ENCODE measurements at places on chromosomes 11 and 22.

DNA sequence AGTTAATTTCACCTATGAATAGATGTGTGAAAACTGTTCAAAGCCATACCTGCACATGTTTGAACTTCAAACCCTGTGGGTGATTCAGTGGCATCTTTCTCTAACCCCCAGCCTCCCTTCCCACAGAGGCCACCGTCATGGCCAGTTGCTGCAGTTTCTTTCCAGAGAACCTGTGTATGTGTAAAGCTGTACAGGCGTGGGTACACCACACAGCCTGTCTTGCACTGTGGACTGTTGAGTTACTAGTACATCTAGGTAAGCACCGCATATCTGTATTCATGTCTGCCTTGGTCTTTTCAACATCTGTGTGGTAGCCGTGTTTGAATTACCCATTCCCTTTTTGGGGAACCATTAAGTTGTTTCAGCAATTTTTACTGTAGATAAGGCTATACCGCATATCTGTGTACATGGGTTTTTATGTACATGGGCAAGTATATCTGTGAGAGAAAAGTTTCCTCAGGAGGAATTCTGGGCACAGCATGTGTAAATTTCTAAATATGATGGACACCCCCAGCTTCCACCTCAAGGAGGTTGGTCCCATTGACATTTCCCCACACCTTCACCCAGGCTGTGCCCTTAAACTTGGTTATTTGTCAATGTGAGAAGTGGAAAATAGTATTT lies 13.9 kb downstream of the NEAT1 start:
- DNase-seq: peak; percentile 21

GRCh38 chr11:119831011-119831410 lies 102.0 kb upstream of the NECTIN1 start:
- DNase-seq: no peak

GRCh38 chr11:116733043-116733755 lies 39.6 kb downstream of the BUD13 start:
- DNase-seq: no peak

- DNase-seq: no peak
Observed at GRCh38 chr11:27933992-27934829, 173.7 kb downstream of the KIF18A start.

DNA sequence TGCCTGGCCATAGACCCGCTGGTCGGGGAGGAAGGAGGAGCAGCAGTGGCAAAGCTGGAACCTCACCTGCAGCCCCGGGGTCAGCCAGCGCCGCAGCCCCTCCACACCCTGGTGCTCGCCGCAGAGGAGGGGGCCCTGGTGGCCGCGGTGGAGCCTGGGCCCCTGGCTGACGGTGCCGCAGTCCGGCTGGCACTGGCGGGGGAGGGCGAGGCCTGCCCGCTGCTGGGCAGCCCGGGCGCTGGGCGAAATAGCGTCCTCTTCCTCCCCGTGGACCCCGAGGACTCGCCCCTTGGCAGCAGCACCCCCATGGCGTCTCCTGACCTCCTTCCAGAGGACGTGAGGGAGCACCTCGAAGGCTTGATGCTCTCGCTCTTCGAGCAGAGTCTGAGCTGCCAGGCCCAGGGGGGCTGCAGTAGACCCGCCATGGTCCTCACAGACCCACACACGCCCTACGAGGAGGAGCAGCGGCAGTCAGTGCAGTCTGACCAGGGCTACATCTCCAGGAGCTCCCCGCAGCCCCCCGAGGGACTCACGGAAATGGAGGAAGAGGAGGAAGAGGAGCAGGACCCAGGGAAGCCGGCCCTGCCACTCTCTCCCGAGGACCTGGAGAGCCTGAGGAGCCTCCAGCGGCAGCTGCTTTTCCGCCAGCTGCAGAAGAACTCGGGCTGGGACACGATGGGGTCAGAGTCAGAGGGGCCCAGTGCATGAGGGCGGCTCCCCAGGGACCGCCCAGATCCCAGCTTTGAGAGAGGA lies 11.9 kb downstream of the TMEM121B start:
- no peak for DNase-seq

- no peak for DNase-seq
Observed at GRCh38 chr11:95831198-95831883, 41.0 kb downstream of the CEP57 start.

DNA sequence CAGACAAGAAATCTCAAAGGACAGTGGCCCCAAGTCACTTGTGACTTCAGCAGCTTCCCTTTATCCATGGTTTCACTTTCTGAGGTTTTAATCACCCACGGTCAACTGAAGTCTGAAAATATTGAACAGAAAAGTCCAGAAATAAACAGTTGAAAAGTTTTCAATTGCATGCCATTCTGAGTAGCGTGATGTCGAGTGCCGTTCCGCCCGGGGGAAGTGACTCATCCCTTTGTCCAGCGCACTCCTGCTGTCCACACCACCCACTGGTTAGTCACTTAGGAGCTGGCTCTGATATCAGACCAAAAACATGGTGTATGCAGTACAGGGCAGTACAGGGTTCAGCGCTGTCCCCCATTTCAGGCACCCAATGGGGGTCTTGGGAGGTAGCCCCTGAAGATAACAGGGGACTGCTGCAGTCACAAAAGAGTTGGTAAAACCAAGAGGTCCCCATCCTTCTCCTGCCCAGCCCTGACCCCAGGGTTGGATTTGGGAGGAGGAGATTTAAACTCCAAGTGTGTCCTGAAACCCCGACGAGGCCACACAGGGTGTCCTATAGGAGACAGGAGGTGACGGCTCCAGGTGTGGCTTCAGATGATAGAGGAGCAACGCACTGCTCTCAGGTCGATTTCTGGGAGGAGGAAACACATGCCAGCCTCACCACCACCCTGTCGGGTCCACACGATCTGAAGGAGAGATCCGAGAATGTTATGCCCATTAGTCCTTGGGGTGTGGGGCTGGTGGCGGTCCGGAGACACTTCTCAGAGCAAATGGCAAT lies 390.1 kb downstream of the CTTN start:
- no peak for DNase-seq

DNA sequence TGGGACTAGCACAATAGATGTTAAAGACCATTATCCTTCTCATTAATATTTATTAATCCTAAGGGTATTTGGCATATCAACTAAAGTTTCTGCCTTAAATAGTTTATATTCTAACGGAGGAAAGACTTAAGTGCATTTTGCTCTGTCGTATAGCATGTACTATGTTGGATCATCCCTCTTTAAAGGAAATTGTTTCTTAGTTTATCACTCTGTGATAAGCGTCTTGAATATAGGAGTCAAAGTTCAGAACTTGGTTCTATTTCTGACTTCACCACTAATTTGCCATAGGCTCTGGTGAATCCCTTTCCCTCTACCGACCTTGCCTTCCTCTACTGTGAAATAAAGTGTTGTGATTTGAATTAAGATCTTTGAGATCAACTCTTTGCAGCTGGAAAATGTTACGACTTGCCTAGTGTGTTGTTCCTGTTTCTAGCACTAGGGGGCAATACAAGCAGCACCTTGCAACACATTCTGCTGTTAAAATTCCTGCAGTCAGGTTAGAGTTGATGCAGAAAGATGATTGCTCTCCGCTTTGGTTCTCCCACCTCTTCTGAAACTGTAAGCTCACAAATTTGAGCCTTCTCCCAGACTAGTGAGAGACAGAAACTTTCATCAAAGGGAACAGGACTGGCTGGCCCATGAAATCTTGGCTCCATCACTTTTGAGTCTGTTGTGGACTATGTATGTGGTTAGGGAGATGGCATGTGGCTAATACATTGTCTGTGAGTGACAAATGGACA lies 27.8 kb upstream of the ZNRF3 start:
- peak; percentile 13 for DNase-seq

DNA sequence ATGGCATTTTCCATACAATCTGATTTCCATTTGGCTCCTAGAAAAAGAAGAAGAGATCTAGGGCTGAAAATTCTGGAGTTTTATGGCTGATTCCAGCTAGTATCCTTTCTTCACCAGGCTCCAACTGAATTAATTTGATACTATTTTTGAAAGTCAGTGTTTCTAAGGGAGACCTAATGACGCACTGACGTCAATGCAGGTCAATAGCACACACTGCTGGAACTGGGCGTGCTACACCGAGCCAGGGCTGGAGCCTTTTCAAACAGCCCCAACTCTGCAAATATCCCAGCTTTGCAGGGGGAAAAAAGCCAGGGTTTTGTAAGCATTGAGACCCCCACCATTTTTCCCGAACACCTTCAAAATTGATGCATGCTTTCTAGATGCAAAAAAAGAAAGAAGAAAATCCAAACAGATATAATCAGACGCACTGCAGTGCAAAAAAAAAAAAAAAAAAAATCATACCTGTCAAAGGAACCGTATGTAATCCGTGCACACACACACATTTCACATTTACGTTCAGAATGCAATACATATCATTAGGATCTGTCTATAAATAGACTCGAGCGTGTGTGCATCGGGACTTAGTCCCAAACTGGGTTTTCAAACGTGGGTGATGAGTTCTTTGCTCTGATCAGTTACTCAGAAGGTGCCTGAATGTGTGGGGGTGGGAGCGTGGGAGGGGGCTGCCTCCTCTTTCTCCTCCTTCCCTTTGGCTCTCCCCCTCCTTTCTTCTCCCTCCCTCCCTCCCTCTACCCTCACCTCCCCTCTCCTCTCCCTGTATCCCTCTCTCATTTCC lies 124.5 kb upstream of the HSD17B12 start:
- no peak for DNase-seq

- no peak for DNase-seq
Observed at GRCh38 chr22:49887702-49888101, 30.5 kb downstream of the ALG12 start.

DNA sequence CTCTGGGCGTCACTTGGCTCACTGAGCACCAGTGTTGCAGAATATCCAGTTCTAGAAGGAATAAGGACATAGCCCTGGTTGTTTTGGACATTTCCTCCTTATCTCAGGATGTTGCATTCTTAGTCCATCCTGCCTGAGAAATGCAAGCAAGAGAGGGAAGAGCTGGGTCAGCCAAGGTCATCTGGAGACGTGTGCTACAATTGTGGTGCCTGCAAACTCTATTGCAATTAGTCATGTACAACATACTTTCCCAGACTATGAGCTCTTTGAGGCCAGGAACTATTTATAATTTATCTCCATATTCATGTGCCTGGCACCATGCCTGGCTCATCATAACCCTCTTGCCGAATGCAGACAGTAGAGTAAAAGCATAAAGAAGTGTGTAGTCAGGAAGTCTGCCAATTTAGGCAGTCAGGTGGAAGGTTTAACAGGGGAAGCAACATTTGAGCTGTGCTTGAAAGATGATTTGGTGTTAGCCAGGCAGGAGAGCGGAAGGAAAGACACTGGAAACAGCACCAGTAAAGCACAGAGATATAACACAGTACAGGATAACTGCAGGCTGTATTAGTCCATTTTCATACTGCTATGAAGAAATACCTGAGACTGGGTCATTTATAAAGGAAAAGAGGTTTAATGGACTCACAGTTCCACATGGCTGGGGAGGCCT lies 129.4 kb upstream of the PAX6 start:
- DNase-seq: no peak

GRCh38 chr11:111081021-111081511 lies 164.5 kb upstream of the POU2AF2 start:
- DNase-seq: no peak

DNA sequence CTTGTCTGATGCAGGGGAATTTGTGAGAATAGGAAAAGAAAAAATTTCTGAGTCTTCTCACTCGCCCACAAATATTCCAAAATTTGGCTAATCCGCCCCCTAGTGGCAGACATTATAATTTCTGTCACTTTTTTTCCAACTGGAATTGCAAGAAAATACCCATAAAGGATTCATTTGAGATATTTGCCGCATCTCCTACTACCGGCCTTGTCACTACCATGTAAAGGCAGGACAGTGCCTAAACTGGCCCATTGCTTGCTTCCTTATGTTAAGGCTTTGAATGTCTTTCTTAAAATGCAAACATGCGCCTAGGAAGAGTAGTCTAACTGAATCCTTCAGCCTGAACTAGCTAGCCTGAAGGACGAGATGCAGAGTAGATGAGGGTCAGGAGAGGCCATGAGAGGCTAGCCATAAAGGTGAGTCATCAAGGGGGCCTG lies 9.3 kb upstream of the CEP295 start:
- DNase-seq: no peak

DNA sequence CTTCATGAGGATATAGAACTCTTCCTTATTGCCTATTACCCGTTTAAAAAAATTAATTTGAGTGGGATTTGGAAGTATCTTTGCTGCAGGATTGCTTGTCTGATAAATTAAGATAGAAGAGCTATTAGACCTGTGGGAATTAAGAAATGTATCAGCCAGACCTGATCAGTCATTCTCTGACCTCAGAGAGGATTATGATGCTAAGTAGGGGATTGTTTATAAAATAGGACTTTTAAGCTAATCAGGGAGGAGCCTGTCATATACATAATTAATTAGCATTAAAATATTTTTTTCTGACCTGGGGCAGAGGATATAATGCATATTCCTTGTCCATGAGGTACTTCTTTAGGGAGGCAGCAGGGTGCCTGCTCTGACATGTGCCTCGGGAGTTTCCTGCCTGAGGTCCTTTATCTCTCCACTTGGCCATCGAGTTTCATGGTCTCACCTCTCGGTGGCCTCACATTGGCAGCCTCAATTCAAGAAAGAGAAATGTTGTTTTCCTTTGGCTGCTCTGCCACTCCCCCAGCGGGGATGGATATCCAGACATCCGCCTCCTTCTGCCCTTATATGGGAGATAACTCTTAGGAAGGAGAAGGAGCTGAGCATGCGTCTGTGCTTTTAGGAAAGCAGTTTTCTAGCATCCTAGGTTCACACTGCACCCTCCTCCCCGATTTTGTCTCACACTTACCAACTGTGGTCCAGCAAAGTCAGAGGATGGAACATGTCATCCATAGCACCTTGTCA lies 41.1 kb downstream of the DIXDC1 start:
- DNase-seq: no peak

- DNase-seq: no peak
Observed at GRCh38 chr22:36027579-36027934, 1.1 kb downstream of the RBFOX2 start.

GRCh38 chr11:59463190-59463641 lies 6.5 kb downstream of the OR4D6 start:
- DNase-seq: no peak

DNA sequence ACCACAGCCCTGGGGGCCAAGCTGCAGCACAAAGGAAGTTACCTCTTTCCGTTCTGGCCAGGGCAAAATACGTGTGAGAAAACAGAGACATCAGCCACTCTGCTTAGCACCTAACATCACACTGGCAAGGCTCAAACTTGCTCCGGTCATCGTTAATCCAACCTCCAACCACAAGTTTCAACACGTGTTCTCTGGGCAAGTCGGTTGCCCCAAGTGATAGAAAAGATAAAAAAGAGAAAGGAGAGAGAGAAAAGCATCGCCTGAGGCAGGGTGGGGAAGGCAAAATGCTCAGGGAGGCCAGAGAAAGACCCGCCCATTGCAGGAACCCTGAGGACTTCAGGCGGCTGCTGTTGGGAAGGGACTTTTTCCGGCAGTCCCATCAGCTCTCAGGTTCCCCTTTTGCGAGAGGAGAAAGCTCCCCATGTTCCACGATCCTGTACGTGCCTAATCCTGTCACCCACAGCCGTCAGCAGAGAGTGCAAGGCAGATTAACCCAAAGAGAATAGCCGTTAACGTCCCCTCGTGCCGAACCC lies 18.5 kb upstream of the B4GALNT4 start:
- DNase-seq: no peak

GRCh38 chr11:86091086-86091485 lies 22.2 kb upstream of the PICALM start:
- DNase-seq: no peak
